ENCODE measurements at places on chromosomes 6 and 20.

DNA sequence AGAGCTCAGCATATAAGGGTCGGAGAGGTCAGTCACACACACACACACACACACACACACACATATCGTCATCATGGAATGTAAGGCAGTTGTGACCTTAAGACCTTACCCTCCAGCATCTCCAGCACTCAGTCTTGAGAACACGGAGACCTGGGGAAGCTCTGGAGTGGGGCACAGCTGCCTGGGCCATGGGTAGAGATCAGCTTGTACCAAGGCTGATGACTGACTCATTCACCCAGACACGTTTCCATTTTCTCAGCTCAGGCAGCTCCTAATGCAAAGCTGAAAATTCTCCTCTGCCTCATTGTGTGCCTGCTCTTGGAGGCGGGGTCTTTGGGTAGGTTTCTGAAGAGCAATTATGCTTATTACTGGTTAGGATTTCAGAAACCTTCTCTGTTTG lies 38.3 kb upstream of the PDYN start:
- DNase-seq, result no peak

- no peak for DNase-seq
These were observed 69.3 kb upstream of the SYNJ2 start for GRCh38 chr6:157912326-157912725.

DNA sequence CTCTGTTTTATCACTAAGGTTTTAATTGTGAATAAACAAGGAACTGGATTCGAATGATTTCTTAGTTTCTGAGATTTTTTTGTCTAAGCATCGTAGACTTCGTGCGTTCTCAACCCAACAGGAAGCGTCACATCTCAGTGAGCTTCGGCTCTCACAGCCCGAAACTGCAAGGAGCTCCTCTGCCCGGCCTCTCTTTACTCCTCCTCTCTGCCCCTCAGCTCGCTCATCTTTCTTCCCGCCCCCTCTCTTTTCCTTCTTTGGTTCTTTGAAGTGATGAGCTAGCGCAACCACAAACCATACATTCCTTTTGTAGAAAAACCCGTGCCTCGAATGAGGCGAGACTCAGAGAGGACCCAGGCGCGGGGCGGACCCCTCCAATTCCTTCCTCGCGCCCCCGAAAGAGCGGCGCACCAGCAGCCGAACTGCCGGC lies 480 bp upstream of the NT5E start:
- DNase-seq, result no peak

DNA sequence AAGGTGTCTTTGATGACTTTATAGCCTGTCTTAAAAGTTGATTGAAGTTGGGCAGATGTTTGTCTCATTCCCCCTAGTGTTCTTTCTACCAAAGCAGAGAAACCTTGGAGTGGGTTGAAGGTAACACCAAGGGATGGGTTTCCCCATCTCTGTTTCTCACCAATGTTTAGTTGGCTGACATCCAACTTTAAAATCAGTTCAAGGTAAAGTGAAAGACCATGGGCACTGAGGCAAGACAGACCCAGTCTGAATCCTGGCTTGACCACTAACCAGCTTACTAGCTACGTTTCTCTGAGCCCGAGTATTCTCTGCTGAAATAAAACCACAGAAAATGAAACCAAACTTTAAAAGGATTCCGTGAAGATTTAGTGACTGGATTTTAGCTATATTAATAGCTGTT lies 258.9 kb downstream of the KIF16B start:
- DNase-seq, result no peak

- no peak for DNase-seq
These were observed 39.6 kb upstream of the BCAS1 start for GRCh38 chr20:54110041-54110440.

GRCh38 chr6:115982453-115982852 lies 78.2 kb downstream of the FRK start:
- DNase-seq, result no peak

- DNase-seq, result no peak
These were observed 124.6 kb downstream of the REV3L start for GRCh38 chr6:111358454-111358853.

GRCh38 chr6:166597711-166598440 lies 11.4 kb upstream of the RAMACL start:
- DNase-seq, result no peak

- DNase-seq, result no peak
These were observed 60.2 kb downstream of the GNAS-AS1 start for GRCh38 chr20:58790454-58790853.

- DNase-seq, result peak; percentile 51
These were observed 1.2 kb downstream of the SLC35D3 start for GRCh38 chr6:136923116-136923953.

DNA sequence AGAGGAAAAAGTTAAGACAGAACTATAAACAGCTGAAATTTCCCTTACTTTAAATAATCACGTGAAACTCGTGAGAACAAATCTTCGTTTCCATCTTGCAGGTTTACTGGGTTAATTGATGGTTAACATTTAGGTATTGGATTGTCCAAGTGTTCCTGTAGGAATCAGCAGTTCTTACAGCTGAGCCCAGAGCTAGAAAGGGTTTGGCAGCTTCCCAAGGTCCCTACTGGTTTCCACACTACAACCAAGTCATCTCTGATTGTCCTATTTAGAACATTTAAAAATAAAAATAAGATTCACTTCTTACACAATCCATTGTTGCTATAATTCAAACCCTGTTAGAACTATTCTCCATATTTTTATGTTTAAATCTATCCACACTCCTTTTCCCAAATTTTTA lies 15.8 kb downstream of the MPC1 start:
- DNase-seq, result no peak

GRCh38 chr6:33671744-33672072 lies 39.8 kb downstream of the UQCC2 start:
- DNase-seq, result no peak

- no peak for DNase-seq
These were observed 67.4 kb upstream of the C20orf144 start for GRCh38 chr20:33594743-33595142.

- DNase-seq, result no peak
These were observed 5.4 kb downstream of the ENPP4 start for GRCh38 chr6:46135176-46135575.

DNA sequence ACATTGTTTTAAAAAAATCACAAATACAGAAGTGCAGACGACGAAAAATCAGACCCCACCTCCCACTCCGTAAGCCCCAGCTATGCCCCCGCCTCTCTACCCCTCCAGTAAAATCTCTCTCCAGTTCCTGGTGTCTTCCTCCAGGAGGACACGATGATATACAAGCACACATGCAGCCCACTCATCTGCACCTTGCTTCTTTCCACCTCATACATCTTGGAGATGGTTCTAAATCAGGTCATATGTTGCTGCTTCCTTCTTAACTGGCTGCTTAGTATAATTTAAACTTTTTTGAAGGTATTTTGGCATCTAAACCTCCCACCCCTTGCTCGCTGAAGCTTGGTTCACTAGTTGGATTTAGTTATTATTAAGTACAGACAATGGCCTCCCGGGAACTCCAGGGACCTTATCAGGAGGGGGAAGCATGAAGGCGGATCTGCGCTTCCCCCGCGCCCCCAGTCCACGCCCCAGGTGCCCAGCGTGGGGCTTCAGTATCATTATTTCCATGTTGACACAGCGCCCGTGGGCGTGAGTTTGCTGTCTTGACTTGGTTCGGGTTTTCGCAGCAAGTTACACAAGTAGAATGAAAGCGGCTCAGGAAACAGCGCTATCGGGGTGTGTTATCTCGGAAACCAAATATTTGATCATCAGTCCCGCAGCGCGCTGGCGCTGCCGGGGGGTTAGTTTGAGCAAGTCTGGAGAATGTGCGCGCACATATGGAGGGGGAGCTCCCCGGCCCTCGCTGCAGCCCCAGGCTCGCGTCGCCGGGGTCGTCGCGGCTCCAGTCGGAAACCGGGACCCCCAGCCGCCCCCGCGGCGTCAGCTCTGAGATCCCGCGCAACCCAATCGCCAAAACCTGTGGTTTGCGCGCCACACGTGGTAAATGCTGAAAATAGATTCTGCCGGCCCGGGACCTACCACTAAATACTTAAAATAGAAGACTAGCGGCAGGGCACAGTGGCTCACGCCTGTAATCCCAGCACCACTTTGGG lies 2.3 kb downstream of the BMP7 start:
- no peak for DNase-seq

- DNase-seq, result no peak
These were observed 19.0 kb downstream of the SMAP1 start for GRCh38 chr6:70686548-70687133.

DNA sequence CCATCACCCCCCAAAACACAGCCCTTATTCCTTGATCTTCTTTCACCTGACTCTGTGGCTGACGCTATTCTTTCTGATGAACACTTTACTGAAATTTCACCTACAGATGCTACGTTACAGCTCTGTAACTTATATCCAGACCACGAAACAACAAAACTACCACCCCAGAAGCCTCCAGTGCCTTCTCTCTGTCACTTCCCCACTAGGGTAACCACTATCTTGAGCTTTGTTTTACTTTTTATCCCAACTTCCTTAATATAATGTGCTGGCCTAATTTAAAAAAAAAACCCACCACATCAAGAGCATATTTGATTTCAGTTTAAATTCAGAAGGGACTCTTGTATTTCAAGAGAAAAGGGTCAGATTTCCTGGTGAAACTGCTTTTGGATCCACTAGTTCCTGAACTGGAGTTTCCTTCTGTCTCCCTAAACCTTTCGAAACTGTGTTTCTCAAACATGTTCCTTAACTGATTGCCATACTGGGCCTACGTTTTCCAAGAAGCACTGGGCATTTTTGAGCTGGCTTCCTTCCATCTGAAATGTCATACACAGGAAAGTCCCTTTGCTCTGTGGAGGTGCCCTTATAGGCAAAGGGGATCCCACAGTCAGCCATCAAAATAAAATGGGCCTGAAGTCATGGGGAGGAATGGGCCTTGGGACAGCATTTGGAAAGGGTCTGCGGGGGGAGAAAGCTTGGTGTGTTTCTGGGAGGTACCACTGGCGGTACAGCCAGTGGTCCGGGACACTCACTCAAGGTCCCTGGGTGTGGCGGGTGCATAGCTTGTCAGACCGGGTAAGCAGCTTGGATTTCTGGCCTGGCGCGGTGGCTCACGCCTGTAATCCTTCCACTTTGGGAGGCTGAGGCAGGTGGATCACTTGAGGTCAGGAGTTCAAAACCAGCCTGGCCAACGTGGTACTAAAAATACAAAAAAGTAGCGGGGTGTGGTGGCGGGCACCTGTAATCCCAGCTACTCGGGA lies 25.8 kb upstream of the RTF2 start:
- DNase-seq, result no peak

DNA sequence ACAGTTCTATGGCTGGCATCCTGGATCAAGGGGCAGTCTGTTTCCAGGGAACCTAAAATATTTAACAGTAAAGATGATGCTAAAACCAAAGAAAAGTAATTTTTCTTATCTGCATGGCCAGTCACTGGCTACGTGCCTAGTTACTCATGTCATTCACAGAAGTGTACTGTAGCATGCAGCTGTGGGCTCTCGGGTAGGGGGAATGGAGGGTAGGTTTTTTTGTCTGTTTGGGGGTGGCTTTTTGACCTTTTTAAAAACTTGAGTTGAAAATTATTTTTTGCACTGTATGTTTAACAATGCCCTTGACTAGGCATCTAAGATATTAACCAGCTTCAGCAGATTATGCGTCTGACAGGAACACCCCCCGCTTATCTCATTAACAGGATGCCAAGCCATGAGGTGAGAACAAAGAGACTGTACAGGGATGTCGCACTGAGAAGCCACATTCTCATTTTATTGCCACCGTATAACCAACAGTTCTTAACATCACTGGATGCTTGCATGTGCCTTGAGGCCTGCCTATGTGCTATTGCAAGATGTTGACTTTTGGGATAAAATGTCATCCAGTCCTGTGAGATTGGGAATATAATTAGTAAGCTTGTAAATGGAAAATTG lies 30.3 kb upstream of the MAPK13 start:
- no peak for DNase-seq

DNA sequence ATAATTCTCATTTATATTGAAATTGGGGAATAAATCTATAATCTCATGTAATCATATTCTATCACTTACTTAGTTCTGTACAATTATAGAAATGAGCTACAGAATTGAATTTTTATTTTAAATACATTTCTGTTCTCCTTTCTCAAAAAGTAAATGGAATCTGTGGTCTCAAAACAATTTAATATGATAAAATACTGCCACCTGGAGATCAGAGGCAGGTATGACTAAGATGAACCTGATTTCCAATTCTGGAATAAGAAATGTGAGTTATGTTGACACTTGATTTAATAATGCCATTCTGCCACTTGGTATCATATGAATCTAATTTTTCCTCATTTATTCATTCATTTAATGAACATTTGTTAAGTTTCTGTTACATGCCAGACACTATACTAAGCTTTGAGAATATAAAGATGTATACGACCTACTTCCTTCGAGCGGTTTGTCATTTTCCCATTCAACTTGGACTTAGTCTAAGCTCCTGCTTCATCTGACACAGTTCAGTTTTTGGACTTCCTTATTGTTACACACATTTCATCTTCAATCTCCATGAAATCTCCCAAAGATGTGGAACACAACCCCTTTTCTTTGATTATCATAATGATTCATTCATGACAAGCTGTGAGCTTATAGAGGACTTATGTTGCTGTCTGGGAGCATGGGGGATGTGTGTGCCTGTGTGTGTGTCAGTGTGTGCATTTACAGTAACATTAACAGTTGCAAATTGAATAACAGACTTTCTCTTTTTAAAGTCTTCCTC lies 7.5 kb upstream of the CCDC28A start:
- peak; percentile 3 for DNase-seq

DNA sequence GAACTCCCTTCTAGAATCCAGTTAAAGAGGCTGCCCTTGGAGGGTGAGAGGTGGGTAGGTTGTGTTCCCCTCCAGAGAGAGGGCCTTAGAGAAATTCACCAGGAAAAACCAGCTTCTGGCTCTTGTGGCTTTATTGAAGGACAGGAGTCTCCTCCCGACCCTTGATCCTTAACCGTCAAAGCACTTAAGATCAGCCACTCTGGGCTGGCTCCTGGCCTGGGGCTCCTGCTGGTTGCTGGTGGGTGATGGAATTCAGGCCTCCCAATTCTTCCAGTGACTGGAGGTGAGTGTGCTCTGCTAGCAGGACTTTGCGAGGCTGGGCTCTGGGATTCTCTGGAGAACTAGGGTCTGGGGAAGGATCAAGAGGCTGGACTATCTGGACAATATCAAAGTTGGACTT lies 75.6 kb upstream of the LGSN start:
- no peak for DNase-seq

DNA sequence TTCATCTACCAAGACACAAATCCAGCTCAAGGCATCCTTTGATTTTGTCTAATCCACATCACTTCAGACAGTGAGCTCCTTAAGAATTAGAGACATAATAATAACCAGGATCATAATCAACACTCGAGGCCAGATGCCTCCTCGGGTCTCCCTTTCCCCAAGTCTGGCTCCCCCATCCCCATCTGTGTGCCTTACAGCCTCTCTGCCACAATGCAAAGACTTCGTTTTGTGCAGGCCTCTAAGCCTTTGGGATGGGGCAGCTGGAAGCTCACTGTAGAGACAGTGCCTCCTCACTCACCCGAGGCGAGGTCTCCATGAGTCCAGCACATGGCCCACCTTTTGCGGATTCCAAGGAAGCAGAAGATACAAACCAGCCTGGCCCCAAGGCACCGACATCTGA lies 30.3 kb downstream of the LRFN2 start:
- no peak for DNase-seq
